ENCODE measurements at places on chromosomes 5 and 9.

DNA sequence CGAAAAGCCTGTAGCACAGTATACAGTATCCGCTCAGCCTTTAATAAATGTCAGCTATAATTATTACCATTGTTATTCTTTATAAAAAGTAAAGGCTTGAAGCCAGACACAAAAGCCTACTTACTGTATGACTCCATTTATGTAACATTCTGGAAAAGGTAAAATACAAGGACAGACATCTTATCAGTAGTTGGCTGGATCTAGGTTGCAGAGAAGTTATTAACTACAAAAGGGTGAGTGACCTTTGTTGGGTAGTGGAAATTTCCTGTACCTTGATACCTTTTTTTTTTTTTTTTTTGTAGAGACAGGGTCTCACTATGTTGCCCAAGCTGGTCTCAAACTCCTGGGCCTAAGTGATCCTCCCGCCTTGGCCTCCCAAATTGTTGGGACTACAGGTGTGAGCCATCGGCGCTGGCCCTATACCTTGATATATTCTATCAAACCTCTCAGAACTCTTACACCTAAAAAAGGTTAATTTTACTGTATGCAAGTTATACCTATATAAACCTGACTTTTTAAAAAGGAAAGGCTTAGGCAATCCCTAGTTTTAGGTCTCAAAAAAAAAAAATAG, 6.0 kb downstream of the HDAC3 start:
- H3K36me3 ChIP-seq, result peaks cover 35% of the 10 kb centered on the region
- H3K27ac ChIP-seq, result no peak overlapping the region
- no peak for DNase-seq
- H3K4me3 ChIP-seq, result no peak overlapping the region
- no peaks in the 10 kb centered on the region for H3K27me3 ChIP-seq
- H3K4me1 ChIP-seq, result peaks cover 8% of the 10 kb centered on the region

DNA sequence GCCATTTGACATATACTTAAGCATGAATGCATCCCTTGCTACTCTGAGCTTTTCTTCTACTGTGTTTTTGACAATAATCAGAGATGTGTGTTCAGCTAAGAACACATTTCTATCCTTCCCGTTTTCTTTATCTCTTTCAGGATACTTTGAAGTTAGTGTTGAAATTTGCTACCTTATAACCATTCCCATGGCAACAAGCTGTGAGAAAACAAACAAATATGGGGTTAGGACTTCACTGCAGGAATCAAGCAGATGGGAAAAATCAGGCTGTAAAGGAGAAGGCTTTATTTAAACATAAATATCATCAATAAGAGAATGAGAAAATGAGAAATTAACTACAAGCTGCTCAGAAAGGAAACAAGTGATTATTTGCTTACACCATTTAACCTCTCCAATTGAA, 35.2 kb downstream of the ZCCHC9 start:
- H3K36me3 ChIP-seq, result no peaks in the 10 kb centered on the region
- no peak overlapping the region for H3K27ac ChIP-seq
- no peak overlapping the region for H3K4me3 ChIP-seq

DNA sequence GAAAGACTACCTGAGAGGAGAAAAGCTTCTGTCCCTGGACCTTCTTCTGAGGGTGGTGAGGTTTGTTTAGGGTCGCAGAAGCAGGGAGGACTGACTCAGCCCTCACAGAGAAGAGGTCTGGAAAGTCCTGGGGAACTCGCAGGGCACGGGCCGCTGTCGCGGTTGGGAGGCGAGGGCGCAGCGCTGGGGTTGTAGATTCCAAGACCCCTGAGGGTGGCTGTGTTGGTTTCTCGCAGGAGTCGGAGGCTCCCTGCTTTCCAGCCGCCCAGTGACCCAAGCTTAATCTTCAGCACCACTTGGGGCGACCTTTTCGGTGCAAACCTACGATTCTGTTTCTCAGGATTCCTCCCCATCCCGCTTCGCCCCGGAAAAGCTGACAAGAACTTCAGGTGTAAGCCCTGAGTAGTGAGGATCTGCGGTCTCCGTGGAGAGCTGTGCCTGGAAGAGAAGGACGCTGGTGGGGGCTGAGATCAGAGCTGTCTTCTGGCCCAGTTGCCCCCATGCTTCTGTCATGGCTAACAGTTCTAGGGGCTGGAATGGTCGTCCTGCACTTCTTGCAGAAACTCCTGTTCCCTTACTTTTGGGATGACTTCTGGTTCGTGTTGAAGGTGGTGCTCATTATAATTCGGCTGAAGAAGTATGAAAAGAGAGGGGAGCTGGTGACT, 482 bp downstream of the SLC27A6 start:
- H3K36me3 ChIP-seq, result no peaks in the 10 kb centered on the region
- H3K4me3 ChIP-seq, result peak overlapping the region; percentile 41
- H3K27ac ChIP-seq, result no peak overlapping the region
- peaks cover 12% of the 10 kb centered on the region for H3K4me1 ChIP-seq
- no peak for DNase-seq

DNA sequence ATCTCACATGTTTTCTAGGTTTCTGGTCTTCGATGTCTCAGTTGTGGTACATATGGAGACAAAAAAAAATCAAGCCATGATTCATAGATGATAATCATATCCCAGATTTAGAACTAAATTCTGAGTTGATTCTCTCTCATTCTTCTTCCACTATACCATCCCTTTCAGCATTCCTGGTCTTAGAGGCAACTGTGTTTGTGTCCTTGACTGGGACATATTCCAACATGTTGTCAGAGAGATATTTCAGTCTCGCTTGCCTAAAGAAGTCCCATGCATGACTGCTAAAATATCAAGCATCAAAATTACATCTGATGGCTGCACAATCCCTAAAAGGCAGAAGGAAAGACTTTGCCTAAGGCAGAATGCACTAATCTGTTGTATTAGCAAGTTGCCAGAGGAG, 236.6 kb downstream of the PSAT1 start:
- DNase-seq, result no peak
- no peak overlapping the region for H3K27ac ChIP-seq
- H3K36me3 ChIP-seq, result no peaks in the 10 kb centered on the region
- H3K4me3 ChIP-seq, result no peak overlapping the region
- no peaks in the 10 kb centered on the region for H3K4me1 ChIP-seq

All from keratinocyte (primary cell).